ENCODE measurements at places on chromosomes 2 and 18.
A peak's percentile ranks its signal among the peaks of the same experiment; 100 is the strongest.

DNA sequence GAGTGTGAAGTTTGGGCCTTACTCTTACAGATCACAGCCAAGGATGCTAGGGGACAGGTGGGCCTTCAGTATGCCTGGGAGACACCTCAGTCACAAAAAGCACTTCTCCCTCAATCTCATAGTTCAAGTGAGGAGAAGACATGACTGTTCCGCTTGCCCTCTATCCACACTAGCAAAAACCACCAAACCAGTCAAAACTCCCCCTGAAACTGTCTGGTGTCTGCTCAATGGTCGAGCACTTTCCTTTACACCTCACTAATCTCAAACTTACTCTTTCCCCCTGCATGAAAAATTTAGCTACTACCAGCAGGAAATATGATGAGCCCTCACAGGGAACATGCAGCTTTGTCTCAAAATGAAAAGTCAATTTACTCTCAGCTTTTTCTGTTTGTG lies 232.2 kb downstream of the TRIB2 start:
- no peak for ATAC-seq

DNA sequence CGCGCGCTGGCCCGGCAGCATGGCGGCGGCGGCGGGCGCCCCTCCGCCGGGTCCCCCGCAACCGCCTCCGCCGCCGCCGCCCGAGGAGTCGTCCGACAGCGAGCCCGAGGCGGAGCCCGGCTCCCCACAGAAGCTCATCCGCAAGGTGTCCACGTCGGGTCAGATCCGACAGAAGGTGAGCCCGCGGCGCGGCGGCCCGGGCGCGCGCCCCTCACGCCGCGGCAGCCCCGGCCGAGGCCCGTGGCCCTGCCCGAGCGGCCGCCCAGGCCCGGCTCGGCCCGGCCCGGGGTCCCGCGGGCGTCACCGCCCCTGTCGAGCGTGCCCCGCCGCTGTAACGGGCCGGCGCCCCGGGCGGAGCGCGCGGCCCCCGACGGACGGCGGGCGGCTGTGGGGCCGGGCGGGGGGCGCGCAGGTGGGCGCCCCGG lies 218 bp downstream of the DGKD start:
- no peak for ATAC-seq

DNA sequence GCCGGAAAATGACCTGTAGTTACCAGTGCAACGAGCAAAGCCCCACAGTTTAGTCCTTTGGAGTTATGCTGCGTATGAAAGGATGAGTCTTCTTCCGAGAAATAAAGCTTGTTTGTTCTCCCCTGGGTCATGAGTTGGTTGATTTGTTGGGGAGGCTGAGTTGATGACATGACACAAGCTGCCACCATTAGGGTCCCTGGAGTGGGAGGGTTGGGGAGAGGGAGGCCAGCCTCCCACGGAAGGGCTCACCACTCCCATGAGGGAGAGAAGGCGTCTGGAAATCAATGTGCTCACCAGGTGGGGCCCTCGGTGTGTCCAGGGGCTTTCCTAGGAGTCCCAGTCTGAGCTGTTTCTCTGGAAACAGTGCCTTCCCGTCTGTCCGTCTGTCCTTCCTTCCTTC lies 7.4 kb upstream of the DGKD start:
- ATAC-seq: no peak

- ATAC-seq: no peak
Measured at GRCh38 chr2:168717790-168718502, 84.5 kb upstream of the NOSTRIN start.

- ATAC-seq: no peak
Measured at GRCh38 chr2:134014196-134014960, 239.5 kb upstream of the MGAT5 start.

DNA sequence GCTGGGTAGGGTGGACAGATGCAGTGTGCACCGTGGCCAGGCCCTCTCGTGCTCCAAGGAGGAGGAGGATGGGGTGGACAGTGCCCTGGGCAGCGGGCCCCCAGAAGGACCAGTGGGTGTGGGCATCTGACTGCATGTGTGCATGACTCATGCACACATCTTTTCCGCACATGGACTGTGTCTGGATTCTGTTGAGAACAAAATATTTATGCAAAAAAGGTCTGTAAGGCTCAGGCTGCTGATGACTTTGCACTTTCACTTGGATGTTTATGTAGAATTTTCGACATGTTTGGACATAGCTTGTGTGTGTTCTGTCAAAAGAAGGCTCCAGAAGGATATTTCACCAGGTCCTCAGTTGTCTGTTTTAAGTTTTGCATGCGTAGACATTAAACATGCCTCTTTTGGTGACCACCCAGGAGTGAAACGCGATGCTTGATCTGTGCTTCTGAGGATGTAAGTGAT lies 45.6 kb downstream of the MTCL1 start:
- ATAC-seq: peak; percentile 77

GRCh38 chr2:60589104-60589503 lies 35.6 kb upstream of the BCL11A start:
- ATAC-seq: no peak

DNA sequence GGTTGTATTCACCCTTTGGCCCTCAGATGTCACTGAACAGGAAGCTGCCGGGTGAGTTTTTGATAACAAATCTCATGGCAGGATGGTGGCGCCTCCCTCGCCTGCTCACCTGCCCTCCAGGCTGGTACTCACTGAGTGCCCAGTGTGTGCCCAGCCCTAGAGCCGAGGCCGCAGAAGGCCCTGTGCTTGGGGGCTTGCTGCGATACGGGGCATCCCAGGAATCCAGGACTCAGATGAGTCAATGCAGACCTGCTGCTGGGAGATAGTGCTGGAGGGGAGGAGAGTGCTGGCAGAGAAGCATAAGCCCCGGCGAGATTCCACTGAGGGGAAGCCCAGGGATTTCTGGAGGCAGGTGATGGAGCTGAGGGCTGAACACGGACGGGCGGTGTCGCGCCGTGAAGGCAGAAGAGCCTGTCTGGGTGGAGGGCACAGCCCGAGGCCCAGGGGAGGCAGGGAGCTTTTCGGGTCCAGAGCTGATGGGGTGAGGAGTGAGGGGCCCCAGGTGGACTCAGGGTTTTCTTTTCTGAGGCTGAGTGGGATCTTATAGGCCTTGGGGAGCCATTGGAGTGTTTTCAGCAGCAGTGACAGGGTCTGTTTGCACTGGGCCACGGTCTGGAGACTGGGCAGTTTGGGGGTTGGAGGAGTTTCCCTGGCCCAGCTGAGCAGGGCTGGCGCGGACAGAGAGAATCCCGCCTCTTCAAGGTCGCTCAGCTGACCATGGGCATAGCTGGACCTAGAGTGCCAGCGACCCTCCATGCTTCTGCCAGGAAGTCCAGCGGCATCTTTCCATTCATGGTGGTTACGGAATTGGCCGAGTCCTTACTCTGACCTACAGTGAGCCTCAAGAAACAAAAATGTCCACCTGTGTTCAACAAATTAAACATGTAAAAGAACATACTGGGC lies 35.5 kb downstream of the LDLRAD4 start:
- ATAC-seq: no peak

DNA sequence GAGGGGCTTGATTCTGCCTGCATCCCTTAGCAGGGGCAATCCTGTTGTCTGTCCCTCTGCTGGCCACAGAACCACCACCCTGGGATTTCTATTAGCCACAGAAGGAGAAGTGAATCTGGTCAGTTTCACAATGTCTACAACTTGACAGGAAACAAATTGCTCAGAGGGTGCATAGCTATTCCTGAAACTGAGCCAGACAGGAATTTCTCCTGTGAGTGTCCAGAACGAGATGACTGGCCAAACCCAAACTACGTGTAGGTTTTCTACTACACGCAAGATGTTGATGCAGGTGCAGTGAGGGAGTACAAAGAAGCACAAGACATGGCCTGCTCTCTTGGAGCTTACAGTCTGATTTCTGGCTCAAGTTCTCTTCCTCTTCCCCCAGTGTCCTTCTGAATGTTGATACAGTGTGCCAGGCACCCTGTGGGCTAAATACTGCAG lies 201.9 kb downstream of the CLIP4 start:
- peak; percentile 81 for ATAC-seq

GRCh38 chr2:212811921-212812320 lies 273.3 kb upstream of the ERBB4 start:
- no peak for ATAC-seq

DNA sequence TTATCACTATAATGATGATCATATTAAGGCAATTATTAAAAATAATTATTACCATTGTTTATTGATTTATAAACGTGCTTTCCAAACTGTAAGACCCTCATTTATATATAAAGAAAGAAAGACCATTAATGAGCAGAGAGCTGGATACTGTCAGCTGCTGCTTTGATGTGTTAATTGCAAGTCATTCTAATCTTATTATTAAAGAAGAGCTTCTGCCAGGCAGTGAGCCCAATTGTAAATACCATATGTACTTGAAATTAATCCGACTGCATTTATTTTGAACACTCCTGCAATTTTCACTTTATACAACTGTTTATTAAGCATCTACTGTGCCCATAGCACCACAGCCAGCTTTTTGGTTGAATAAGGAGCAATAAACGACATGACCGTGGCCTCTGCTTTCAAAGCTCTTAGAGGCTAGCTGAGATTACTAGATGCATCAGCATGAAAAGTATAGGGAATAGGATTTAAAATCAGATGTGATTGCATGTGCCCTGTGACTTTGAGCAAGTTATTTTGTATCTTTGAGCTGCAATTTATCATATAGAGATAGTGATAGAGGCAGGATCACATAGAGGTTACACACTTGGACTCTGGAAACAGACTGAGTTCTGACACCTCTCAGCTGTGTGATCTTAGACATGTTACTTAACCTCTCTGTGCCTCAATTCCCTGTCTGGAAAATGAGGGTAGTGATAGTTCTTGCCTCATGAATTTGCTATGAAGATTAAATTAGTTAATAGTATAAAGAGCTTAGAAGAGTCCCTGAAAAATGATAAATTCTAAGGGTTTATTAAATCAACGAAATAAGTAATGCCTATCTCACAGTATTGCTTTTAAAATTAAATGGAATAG lies 83.4 kb downstream of the MYCN start:
- ATAC-seq: no peak

DNA sequence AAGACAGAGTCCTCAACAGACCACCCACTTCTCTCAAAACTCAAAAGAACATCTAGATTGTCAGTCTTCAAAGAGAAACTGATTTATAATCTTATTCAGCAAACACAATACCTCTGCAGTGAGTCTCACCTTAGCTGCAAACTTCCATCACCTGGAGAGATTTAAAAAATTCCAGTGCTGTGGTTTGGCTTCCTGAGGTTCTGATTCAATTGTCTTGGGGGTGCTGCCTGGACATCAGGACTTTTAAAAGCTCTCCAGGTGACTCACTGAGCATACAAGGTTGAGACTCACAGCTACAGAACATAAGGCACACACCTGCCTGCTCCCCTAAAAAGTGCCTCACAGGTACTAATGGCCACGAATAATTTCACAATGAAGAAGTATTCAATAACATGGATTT lies 40.3 kb downstream of the RNF152 start:
- no peak for ATAC-seq

- peak; percentile 68 for ATAC-seq
Measured at GRCh38 chr2:57549642-57550102, 496.9 kb upstream of the VRK2 start.

GRCh38 chr2:108970369-108970768 lies 18.7 kb downstream of the EDAR start:
- no peak for ATAC-seq

DNA sequence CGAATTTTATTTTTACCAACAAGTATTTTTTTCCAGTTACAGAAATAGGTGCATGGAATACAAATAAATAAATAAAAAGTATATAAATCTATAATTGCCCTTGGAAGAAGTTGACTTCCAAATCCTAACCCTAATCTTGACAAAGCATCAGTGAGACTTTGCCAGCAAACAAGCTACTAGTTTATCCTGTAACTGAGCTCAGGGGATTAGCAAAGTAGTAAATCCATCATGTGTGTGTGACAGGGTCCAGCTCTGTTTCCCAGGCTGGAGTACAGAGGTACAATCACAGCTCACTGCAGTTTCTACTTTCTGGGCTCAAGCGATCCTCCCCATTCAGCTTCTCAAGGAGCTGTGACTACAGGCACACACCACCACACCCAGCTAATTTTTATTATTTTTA lies 948.0 kb upstream of the CNTNAP5 start:
- ATAC-seq: no peak

GRCh38 chr2:142989273-142990204 lies 112.1 kb downstream of the KYNU start:
- peak; percentile 61 for ATAC-seq

- peak; percentile 43 for ATAC-seq
Measured at GRCh38 chr2:180705122-180705521, 275.3 kb upstream of the UBE2E3 start.

- peak; percentile 36 for ATAC-seq
Measured at GRCh38 chr2:201144101-201145051, 28.4 kb downstream of the CFLAR start.

- no peak for ATAC-seq
Measured at GRCh38 chr2:161857920-161858319, 216.1 kb downstream of the DPP4 start.

DNA sequence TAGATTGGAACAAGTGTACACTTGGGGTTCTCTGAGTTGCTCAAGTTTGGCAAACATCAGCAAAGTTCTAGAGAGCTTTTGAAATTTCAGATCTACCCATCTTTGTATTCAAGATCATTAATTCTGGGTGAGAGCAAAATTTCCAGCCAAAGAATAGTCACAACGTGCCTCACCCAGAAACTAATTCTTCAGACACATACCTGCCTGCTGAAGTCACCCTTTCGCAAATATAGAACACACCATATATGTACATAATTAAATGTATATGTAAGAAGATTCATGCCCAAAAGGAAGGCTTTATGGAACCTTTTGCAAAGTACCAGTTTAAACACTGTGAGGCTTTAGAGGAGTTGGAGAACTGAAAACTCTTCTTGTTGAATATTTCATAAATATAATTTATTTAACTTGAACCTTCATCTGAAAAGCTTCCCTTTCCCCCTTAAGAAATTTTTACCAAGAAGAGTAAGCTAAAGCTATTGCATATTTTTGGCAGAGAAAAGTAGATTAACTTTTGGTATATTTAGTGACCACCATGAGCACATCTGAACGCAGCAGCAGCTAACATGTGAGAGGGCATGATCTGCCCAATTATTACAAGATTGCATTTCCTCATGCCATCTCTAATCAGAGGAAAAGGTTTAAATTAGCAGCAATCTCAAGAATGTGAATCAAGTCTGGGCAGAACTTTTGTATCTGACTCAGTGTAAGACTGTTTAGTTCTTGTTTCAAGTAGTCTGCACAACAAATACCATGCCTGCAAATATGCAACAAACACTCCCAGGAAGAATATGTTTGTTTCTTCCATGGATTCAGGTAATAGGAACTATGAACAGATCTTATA lies 8.2 kb downstream of the RND3 start:
- peak; percentile 36 for ATAC-seq

- no peak for ATAC-seq
Measured at GRCh38 chr18:7467708-7468466, 99.2 kb upstream of the PTPRM start.

- ATAC-seq: no peak
Measured at GRCh38 chr2:1561811-1562421, 148.7 kb downstream of the TPO start.

Data from SK-N-SH treated with all-trans-retinoic acid at 6 μM for 48 hours (cell line).